HFFc6 (cell line): ENCODE measurements at places on chromosomes 5 and 9. TPM values are rescaled to one million over a fixed set of nuclear protein-coding genes. Genes with fewer than 3 reads are reported as not detected.

DNA sequence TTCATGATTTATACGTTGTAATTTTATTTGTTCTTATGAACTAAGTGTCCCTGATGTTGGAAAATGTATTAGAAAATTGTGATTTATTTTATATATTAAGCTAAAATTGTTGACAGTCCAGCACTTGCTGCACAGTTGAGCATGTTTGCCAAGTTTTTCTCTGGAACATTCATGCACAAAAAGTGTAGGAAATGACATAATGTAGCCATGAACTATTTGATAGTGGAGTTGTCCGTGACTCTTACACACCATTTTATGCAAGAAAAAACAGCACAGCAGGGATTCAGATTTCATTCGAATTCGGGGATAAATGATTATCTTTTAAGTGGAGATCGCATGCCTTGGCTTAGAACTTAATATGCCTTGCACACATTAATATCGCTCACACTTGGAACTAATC is 708.6 kb upstream of the WWC1 start:
- no peaks in the 10 kb centered on the region for H3K27me3 ChIP-seq
- no peak overlapping the region for H3K4me3 ChIP-seq

The ATP10B gene
- not detected in 3 replicates for total RNA-seq

DNA sequence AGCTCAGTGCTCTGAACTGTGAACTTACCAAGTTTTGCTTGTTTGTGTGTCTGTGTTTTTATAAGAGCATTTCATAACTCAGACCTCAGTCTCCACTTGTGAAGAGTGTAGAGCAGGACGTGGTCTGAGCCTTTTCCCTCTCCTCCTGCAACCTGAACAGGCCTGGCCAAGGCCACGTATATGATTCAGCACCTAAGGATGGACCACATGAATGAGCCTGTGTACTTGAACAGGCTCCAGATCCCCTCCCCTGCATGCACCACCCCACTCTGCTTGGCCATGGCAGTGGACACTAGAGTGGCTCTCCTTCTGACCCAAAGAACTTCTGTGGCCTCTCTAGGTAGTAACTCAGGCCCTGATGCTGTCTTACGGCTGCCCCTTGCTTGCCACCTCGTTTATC is 125.9 kb upstream of the FSTL4 start:
- H3K36me3 ChIP-seq, result no peaks in the 10 kb centered on the region
- H3K4me1 ChIP-seq, result peaks cover 23% of the 10 kb centered on the region
- peaks cover 15% of the 10 kb centered on the region for H3K27me3 ChIP-seq
- H3K4me3 ChIP-seq, result no peak overlapping the region
- no peak for DNase-seq

- no peaks in the 10 kb centered on the region for H3K36me3 ChIP-seq
- peaks cover 4% of the 10 kb centered on the region for H3K27me3 ChIP-seq
- H3K4me1 ChIP-seq, result no peaks in the 10 kb centered on the region
- H3K27ac ChIP-seq, result no peak overlapping the region
- no peak for DNase-seq
Measured at GRCh38 chr5:133670336-133670735, 58.0 kb upstream of the FSTL4 start.

DNA sequence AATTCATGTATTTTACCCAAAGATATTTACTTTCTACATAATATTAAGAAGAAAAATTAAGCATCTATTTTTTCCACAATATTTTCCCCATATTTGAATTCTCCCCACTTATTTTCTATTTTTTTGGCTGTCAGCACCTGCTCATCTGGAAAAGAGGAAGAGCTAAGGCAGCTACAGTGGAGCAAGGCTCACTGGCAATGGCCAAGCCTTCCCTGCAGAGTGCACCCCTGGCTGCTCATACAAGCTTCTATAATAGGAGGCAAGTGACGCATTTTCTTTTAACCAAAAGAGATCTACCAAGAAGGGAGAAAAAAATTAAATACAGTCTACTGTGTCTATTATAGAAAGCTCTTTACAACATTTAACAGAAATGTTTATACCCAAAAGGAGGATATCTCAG is 72.5 kb downstream of the AUH start:
- DNase-seq, result no peak
- H3K4me3 ChIP-seq, result no peak overlapping the region
- H3K27me3 ChIP-seq, result no peaks in the 10 kb centered on the region
- peaks cover 27% of the 10 kb centered on the region for H3K4me1 ChIP-seq
- H3K27ac ChIP-seq, result no peak overlapping the region

GRCh38 chr5:178536541-178537466 is 53.4 kb downstream of the COL23A1 start:
- no peaks in the 10 kb centered on the region; the same call in none of the 2 replicates for H3K27me3 ChIP-seq
- no peak overlapping the region for H3K4me3 ChIP-seq
- no peak for DNase-seq
- no peaks in the 10 kb centered on the region for H3K4me1 ChIP-seq

- DNase-seq, result no peak
- peaks cover 10% of the 10 kb centered on the region for H3K4me1 ChIP-seq
Measured at GRCh38 chr5:10498350-10498749, 56.7 kb downstream of the ROPN1L start.

DNA sequence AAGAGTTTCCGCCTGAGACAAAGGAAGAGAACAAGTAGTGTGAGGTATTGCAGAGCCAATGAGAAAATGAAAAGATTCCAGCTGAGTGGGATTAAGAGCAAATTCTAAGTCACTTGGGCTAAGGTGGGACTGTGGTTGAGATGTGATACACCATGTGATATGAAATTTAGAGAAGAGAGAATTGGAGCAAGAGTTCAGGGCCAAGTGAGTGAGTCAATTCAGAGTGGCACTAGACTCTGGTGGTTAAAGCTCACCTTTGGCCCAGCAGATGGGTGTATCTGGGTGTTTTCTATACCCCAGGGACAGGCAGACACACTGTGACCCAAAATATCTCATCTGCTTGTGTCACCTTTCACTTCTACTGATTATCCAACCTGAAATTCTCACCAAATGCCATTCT is 368.1 kb downstream of the KCNN2 start:
- no peak overlapping the region for H3K4me3 ChIP-seq
- no peaks in the 10 kb centered on the region; the same call in 1 of the 2 replicates for H3K36me3 ChIP-seq
- no peaks in the 10 kb centered on the region for H3K27me3 ChIP-seq
- no peak for DNase-seq

The CATSPER3 gene
- total RNA-seq, result 0.18 TPM in 1 of 2 replicates, not detected in the other

GRCh38 chr9:127735530-127736185 is 564 bp upstream of the TOR2A start:
- H3K27me3 ChIP-seq, result peaks cover 8% of the 10 kb centered on the region
- no peaks in the 10 kb centered on the region for H3K36me3 ChIP-seq
- H3K27ac ChIP-seq, result peak overlapping the region; percentile 85
